ENCODE measurements at places on chromosomes 3 and 15. TPM values are rescaled to one million over a fixed set of nuclear protein-coding genes. Genes with fewer than 3 reads are reported as not detected.

GRCh38 chr3:105674437-105675065 is 194.3 kb downstream of the CBLB start:
- DNase-seq, result no peak

GRCh38 chr3:4505688-4506558 is 12.8 kb downstream of the ITPR1 start:
- no peak for DNase-seq

The SERINC4 gene
- total RNA-seq, result 0.16 TPM

- DNase-seq, result no peak
These were observed 831.7 kb downstream of the CADM2 start for GRCh38 chr3:85790445-85791030.

The IGSF11 gene
- 1.7 TPM for total RNA-seq

The SMAD6 gene
- total RNA-seq, result 10.4 TPM

- DNase-seq, result no peak
These were observed 102.4 kb downstream of the NR1D2 start for GRCh38 chr3:24047513-24047912.

DNA sequence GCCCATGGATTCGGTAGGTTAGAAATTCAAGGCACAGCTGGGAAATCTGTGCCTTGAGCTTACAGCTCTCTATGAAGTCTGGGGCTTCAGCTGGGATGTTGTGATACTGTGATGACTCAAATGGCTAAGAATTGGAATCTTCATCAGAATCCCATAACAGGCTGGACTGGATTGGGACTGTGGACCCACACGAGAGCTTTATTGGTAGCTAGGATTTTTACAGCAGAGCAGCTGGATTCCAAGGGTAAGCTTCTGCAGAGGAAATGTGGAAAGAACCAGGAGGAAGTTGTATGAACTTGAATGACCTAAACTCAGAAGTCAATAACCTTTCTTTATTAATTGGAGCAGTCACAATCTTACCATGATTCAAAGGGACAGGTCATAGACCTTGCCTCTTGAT is 1187.1 kb downstream of the ROBO1 start:
- no peak for DNase-seq

DNA sequence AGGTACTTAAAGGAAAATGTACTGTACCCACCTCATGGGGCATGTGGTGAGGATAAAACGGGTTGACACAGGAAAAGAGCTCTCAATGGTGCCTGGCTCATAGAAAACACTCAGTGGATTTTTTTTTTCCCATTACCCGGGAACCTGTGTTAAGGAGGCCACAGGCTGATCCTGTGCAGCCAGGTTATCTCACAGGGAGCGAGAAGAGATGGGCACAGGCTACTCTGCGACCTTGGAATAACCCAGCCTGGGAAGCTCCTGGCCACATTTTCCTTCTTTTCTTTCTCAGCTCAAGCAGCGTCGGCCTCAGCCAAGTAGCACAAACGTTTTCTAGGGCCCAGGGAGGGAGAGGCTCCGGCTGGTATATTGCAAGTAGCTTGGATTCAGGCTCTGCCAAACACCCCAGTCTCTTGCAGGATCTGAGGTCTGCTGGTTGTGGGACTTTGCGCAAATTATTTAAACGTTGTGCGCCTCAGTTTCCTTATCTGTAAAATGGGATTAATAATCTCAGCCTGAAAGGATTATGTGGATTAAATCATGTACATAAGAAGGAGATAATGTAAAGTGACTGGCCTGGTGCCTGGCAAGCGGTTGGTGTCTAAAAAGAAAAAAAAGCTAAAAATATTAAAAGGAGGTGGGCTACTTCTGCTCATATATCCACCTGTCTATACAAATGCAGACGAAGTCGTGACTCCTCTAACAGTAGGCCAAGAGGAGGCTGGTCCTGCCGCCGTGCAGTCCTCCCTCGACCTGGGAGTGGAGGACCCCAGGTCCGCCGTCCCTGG is 2.2 kb downstream of the FURIN start:
- no peak for DNase-seq

All from WTC11 (cell line).